ENCODE measurements at places on chromosomes 7 and 10. TPM values are rescaled to one million over a fixed set of nuclear protein-coding genes. Genes with fewer than 3 reads are reported as not detected.

The TLX1 gene
- total RNA-seq: not detected

The LRRTM3 gene
- not detected for total RNA-seq

The DENND2A gene
- 0.22 TPM for total RNA-seq

The PRSS37 gene
- not detected for total RNA-seq

The NEUROG3 gene
- not detected for total RNA-seq

The FRAT1 gene
- 5.8 TPM for total RNA-seq

DNA sequence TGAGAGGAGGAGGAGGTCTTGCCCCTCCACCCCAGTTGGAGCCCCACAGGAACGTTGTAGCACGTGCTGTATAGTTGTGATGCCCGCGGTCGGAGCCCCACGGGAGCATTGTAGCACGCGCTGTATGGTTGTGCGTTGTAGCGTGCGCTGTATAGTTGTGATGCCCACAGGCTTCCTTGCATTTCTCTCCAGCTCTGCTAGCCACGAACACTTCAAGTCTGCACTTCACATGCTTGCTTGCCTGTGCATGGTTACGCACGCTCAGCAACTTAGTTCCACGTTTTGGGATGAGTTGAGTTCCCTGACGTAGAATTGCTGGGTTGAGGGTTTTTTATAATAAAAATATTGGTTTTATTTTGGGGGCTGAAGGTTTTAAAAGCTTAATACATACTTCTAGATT, 41.6 kb downstream of the DNAJB6 start:
- no peak for DNase-seq

- DNase-seq: no peak
Measured at GRCh38 chr7:17674166-17674942, 265.9 kb downstream of the SNX13 start.

- DNase-seq: peak; percentile 15
Measured at GRCh38 chr7:92632791-92633190, 42.6 kb upstream of the FAM133B start.

DNA sequence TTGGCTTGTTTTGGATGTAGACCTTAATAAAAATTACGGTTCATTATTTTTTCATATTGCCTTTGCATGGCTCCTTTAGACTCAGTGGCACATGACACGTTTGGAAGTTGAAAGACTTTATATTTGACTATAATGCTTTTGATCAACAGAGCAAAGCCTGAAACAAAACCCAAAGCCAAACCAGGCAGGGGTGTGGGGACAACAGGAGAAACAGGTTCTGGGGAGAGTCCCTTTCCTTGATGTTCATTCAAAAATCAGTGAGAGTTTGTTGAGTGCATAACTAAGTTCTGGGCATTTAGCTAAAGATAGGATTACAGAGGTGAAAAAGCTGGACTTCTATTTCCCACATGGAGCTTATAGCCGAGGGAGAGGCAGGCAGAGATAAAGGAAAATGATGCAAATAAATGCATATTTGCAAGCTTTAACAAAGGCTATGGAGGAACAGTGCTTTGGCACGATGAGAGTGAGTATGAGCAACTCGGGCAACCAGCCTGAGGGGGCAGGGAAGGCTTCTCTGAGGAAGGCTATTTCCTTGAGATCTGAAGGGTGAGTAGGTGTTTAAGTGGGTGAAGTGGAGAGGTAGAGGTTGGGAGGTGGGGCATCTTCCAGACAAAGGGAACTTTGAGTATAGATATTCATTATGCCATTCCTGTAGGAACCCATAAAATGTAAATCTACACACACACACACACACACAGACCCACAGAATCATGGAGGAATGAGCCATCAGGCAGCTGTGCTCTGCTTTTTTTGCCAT, 34.5 kb upstream of the PDZD8 start:
- DNase-seq: no peak

DNA sequence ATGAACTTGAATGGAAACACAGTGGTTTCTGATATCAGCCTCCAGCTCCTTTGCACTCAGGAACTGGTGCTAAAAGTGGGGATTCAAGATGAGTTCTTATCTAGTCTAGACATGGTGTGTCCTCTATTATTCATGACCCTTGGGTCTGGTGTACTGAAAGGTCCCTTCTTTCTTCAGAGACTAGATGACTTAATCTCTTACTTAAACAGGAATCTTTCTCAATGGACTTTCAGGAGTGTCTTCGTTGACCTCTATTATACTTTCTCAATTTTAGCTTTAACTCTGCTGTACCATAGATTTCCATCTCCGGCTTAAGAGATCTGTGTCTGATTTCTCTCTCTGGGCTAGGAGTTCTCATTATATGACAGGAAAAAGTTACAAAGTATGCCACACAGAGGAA, 83.5 kb upstream of the INHBA start:
- DNase-seq: no peak

GRCh38 chr7:14691034-14691433, 211.5 kb downstream of the DGKB start:
- DNase-seq: no peak

DNA sequence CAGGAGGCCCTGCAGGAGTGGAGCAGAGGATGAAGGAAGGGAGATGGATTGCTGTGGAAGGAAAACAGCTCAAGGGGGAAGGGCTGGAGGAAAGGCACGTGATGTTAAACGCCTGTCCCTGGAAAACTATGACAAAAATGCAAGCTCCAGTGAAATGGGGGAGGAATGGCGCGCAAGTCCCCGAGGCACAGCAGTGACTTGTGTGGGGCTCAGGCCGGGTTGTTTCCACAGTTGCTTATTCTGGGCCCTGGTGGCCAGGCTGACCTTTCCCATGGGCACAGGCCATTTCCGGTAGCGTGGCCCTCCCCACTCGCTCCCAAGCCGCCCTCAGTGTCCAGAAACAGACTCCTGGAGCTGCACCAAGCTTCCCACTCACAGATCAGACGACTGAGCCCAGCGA, 68.1 kb upstream of the PDGFA start:
- no peak for DNase-seq

- peak; percentile 61 for DNase-seq
Measured at GRCh38 chr7:26202019-26202990, 760 bp downstream of the CBX3 start.

DNA sequence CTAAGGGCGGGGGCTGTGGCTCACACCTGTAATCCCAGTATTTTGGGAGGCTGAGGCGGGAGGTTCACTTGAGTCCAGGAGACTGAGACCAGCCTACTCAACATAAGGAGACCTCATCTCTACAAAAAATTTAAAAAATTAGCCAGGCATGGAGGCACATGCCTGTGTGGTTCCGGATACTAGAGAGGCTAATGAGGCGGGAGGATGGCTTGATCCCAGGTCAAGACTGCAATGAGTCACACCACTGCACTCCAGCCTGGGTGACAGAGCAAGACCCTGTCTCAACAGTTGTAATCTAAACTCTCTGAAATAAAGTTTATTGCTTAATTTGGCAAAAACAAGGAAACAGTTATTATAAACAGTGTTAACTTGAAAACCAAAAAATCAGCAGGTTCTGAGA, 123.3 kb downstream of the USP6NL start:
- DNase-seq: no peak

GRCh38 chr7:1040790-1041189, 3.6 kb upstream of the GPR146 start:
- no peak for DNase-seq

DNA sequence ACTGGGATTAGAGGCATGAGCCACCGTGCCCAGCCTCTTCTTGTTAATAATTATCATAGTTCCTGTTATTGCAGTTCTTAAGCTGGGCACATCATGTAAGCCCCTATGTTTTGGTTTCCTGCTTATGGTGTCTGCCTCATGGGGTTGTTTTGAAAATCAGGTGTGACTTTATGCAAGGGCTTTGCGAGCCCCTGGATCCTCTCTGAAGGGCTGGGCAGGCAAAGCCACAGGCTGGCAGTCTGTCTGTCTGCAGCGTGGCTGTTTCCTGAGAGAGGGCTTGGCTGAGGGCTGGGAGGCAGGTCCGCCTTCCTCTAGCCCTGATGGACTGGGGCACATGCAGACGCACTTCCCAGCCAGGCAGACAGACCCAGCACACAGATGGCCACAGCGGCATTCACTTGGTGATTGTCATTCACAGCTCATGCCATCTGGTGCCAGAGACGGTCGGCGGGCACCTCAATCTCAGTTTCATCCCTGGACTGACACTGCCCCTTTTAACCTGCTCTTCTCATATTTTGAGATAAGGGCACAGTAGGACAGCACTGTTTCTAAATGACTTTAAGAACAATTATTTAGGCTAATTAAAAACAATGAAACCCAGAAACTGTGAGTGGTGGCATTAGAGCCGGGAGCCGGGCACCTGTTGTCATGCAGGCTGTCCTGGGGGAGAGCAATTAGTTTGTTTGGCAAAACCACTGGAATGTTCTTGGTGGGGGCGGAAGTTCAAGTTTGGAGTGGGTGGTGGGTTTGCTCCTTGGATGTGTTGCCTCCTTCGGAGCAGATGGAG, 35.5 kb downstream of the RBM20 start:
- DNase-seq: no peak

- peak; percentile 50 for DNase-seq
Measured at GRCh38 chr7:29564496-29565223, 1.0 kb downstream of the PRR15 start.

Measured in lung microvascular endothelial cell (primary cell).